ENCODE measurements at places on chromosomes 6 and 20. TPM values are rescaled to one million over a fixed set of nuclear protein-coding genes. Genes with fewer than 3 reads are reported as not detected.

- no peak for DNase-seq
Measured at GRCh38 chr6:149334682-149335160, 17.2 kb downstream of the TAB2 start.

DNA sequence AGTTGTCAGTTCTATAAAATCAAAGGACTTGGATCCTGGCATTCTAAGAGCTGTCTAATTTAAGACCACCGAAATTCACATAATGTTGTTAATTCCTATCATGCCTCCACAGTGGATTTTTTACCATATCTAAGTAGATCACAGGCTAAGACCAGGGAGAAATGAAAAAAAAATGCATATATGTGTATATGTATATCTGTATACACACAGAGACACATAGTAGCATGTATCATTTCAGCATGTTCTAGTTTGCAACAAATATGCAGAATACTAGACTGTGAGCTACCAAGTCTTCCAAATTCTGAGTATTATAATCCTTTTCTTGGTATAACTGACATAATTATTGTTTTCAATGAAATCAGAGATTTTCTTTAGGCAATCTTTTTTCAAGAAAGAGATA, 267.6 kb upstream of the TSHZ2 start:
- no peak for DNase-seq

DNA sequence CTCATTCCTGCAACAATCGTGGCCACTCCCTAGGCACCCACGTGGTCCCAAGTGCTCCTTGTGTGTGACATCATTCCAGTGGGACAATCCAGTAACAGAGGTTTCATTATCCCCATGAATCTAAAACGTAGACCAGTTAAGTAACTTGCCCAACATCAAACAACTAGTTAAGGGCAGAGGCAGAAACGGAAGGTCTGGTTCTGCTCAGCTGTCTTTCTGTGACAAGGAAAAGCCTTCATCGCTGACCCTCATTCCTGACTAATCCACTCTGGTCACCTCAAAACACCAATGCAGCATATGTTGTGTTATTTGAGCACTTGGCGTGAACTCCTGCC, 261.4 kb upstream of the JARID2 start:
- DNase-seq = peak; percentile 4

The MLN gene
- not detected for total RNA-seq

DNA sequence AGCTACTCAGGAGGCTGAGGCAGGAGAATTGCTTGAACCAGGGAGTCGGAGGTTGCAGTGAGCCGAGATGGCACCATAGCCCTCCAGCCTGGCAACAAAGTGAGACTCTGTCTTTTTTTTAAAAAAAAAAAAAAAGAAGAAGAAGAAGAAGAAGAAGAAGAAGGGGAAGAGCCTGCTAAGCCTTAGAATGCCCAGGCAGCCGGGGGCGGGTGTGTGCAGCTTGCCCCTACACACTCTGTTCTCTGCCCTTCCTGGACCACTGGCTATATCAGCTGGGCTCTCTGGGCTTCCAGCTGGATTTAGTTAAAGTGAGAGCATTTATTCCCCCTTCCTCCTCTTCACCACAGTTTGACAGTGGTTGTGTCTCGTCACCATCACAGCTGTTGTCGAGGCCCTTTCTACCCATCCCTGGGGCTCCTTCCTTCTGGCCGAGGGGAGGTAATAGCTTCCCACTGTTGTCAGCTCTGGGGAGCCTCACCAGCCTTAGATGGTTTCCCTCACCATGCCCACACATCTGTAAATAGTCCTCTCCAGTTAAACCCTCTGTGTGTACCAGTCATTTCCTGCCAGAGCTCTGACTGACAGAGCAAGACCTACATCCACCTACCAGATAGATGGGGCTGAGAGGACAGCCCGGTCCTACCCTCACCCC, 77.6 kb downstream of the TRERF1 start:
- no peak for DNase-seq

The TINAG gene
- not detected for total RNA-seq

GRCh38 chr6:97885828-97886227, 602.8 kb upstream of the MMS22L start:
- DNase-seq = no peak

DNA sequence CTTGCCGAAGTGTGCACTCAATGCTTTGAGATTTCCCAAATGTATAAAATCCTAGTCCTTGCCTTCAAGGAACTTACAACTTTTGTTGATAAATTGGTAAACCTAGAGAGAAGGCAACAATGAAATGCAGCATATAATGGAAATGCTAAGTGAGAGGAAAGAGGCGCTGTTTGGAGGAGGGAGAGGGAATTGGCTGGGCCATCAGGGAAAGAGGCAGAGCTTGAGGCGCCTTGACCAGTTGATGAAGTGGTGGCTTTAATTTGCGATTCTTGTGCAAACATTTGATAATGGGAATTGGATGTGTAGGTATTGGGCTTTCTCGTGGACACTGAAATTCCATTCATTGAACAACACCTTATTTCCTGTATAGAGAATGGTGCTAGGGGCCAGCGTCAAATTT, 1.9 kb upstream of the CDYL start:
- no peak for DNase-seq

DNA sequence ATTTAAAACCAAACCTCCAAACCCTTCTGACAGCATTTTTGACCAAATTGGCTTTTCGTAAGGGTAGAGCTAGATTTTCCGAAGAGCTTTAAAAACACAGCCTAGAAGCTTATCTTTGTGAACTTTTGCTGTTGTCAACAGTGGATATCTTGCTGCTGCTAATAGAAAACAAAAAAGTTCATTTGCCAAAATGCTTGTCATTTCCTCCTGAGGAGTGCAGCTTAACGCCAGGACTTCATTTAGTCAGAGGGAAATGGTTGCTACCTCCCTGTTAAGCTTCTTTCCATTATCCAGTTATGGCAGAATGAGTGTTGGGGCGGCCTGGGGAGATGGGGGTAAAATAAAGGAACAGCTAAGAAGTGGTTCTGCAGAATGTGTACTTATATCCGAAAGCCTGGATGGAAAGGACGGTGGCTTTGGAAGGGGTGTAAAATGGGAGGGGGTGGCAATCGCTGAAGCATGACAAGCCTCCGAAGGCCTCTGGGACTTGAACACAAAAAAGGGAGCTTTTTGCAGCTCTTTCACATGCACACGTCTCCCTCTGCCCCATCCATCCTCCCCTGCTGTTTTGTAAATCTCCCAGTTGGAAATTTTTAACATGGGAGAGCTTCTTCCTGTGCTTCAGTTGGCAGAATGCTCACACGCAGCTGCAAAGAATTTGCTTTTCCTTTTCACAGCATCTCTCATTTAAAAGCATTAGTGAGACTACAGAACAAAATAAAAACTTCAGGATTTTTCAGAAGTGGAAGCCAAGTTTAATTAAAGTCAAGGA, 22.5 kb downstream of the JARID2 start:
- no peak for DNase-seq

DNA sequence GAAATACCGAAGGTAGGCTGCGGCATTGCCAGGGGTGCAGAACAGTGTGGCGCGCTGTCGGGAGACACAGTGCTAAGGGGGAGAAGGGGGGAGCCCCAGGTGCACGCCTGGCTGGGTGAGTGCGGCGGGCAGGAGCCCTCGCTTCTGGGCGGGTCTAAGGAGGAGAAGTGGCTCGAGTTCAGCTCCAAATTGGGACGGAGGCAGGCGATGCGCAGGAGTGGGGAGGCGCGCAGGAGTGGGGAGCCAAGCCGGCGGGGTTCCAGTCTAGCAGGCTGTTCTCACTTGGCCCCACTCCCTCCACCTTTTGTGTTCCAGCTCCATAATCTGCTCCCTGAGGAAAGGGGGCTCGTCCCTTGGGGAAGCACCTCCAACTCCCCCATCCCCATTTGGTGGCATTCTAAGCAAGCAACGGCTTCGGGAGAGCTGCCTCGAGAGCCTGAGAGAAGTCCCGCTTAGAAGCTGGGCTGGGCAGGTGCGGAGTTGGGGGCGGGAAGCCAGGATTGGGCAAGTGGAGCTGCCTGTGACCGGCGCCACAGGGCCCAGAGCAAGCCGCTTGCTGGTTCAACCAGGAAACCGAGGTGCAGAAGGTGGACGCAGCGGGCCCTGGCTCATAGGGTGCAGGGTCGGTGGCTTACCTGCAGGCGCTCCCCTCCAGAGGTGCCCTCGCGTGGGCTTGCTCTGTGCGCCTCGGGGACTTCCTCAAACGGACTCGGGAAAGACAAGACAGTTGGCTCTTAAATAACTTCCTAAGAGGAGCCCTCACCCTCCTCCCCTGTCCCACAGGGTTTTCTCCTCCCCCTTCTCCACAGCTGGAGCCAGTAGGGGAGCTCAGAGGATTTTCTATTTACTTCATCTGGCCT, at the start of gene F13A1:
Gene F13A1, minus strand, starts transcription at position 711 of the 860 bp plus-strand sequence. CDS start 1,998 bp downstream, outside the sequence.
- peak; percentile 22 for DNase-seq

The CLPSL2 gene
- 4.3 TPM for total RNA-seq

DNA sequence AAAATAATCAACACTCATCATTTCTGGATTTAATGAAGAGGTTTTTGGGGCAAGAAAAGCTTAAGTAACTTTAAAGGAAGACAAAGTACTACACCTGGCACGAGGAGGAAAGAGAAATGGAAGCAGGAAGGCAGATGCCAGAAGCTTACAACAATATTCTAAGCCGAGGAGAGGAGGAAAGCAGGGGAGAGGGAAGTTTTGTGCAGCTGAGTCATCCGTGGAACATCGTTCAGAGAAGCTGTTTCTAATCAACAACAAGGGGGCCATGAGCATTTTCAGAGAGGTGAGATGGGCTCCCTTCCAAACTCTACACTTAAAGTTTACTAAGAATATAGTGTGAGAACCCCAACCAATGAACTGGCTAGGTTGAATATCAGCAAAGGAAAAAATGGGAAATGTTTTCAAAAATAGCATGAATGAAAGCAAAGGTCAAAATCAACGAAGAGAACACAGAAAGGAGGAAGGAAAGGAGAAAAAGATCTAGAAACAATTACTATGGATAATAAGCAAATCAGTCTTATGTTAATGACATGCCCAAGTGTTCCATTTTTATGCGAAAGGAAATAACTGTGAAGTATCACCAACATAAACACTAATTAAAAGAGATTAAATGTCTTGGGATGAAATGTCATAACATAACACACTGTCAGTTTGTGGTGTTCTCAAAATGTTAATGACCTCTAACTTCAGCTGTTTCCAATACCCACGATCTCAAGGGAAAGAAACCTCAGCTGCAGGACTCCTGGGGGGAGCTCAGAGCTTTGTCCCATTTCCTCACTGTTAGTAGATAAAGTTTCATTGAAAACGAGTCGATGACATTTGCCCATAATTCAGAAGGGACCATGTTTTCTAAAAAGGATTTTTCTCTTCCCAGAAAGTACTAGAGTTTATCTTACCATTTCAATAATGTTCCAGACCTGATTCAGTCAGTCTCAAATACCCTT, 203.4 kb upstream of the STXBP5 start:
- no peak for DNase-seq

The HTR1E gene
- total RNA-seq = not detected

The UST gene
- 6.7 TPM for total RNA-seq

The MACROD2 gene
- 2.9 TPM for total RNA-seq

The CFB gene
- total RNA-seq = 41.1 TPM

DNA sequence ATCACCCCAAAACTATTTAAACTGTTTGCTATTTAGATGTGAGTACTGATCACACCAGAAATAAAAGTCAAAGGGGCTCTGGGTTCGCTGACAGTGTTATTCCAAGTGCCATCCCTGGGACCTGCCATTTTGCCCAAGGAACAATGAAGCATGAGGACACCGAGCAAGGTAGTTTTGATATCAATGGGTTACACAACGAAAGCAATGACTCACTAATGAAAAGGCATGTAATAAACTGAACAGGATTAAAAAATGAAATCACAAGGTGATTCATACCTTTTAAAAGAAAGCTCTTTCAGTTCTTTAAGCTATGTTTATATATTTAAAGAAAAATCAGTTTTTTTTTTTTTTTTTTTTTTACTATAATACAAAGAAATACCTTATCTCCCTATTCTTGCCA, 102.0 kb downstream of the HS3ST5 start:
- no peak for DNase-seq

DNA sequence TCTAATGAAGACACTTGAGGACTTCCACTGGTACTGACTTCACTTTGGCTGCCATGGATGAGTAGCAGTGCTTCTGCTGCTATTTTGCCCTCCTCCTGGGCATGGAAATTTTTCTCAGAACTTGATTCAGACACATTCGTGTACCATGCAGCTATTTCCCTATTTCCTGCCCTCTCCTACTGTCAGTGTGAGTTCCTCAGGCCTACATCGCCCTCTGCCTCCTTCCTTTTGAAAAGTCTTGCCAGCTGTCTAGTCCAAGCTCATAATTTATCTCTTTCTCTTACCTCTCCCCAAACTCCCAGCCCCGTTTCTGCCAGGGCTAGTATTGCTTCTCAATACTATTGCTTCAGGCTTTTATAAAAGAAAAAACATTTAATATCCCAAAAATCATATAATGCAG, 470.2 kb downstream of the ADGRB3 start:
- no peak for DNase-seq

- DNase-seq = no peak
Measured at GRCh38 chr20:24507182-24507853, 37.9 kb downstream of the SYNDIG1 start.

- no peak for DNase-seq
Measured at GRCh38 chr20:31924561-31924960, 27.3 kb downstream of the PDRG1 start.

GRCh38 chr20:50029697-50030461, 47.1 kb downstream of the SNAI1 start:
- no peak for DNase-seq

DNA sequence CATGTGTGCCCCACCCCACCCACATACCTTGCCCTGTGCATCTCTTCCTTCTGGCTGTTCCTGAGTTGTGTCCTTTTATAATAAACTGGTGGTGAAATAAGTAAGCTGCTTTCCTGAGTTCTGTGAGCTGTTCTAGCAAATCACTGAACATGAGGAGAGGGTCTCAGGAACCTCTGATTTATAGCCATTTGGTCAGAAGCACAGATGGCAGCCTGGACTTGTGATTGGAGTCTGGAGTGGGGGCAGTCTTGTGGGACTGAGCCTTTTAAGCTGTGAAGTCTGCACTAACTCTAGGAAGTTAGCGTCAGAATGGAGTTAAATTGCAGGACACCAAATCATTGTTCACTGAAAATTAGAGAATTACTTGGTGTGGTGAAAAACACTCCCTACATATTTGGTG, 245.4 kb downstream of the LRFN2 start:
- no peak for DNase-seq

- DNase-seq = peak; percentile 80
Measured at GRCh38 chr6:28161410-28162079, 19.9 kb downstream of the ZKSCAN8 start.

DNA sequence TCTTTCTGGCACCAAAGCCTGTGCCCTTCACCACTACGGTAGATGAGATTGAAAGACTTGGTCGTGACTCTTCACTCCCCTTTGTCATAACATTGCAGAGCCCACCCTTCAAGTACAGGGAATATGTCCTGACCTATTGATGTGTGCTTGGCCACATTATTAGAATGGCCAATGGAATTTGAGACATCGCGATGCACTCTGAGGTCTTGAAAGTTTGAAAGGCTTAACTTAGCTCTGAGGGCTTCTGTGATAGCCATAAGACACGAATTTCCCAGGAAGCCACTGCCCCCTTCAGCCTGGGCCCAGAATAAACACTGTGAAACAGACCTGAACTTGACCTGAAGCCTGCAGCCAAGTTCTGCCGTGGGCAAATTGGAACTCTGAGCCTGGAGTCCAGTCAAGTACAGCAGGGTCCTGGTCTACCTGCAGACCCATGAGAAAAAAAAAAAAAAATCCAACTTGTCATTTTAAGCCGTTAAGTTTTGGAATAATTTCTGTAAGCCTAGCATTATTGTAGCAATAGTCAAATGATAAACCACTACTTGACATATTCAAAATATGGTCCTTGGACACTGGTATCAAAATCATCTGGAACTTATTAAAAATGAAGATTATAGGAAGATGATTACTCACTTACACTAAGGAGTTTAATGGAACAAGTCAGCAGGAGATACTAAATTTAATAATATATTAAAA, 36.9 kb upstream of the TRAF3IP2 start:
- DNase-seq = peak; percentile 52

- DNase-seq = no peak
Measured at GRCh38 chr20:63973160-63973479, 3.4 kb upstream of the ZNF512B start.

Data from pancreas (tissue), 10 donors.